ENCODE measurements at places on chromosomes 12 and 14. TPM values are rescaled to one million over a fixed set of nuclear protein-coding genes. Genes with fewer than 3 reads are reported as not detected.

The SAMD4A gene
- 40.2 TPM for total RNA-seq

DNA sequence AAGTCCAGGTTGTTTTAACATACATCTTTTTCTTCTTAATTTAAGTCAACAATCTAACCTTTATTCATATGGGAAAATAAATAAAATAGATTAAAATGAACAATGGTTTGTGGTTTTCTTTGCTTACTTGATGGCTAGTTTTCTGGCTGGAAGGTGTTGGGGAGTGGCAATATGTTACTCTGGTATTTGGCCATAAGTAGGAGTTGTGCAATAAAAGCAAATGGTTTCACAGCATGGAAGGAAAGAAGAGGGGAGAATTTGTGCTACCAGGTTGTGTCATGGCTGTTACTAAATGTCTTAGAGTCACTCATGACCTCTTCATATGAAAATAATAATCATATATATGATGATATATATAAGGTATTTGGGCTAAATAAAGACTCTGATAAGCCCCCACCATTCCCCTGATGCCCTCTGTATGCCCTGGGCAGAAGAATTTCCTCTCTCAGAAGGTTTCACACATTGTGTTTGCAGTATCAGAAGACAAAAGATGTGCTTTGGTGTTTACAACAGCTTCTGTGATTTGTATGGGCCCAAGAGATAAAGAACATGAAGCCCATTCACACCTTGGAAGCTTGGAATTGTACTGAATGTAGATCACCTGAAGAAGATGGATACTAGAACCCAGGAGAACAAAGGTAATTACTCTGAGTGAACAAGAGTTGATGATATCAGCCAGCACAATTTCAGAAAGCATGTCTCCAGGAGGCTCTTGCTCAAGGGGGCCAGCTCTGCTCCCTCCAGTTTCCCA, 160.9 kb downstream of the ALG10B start:
- H3K4me1 ChIP-seq = no peaks in the 10 kb centered on the region
- H3K36me3 ChIP-seq = no peaks in the 10 kb centered on the region
- H3K27ac ChIP-seq = no peak overlapping the region

DNA sequence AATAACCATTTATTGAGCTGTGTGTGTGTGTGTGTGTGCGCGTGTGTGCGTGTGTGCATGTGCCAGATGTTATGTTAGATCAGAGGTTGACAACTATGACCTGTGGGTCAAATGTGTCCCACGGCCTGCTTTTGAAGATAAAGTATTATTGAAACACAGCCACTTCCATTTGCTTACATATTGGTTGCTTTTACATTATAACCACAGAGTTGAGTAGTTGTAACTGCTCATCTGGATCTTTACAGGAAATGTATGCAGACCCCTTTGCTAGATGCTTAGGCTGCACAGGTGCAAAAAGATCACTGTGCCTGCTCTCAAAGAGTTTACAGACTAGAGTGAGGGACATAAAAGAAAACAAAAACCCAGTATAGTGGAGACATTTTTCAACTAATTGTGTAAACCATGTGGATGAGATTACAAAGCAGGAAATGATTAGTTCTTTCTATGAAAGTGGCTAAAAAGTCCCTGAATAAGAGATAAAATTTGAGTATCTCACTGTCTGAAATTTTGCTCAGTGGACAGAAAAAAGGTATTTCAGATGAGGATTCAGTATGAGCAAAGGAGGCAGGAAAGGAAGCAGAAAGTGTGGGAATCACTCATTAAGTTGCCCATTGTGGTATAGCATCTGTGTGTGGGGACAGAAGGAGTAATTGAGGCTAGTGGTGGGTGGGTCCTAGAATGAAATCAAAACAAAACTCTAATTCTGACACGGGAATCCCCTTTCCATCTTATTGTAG, 188.4 kb downstream of the PAH start:
- H3K4me1 ChIP-seq = no peaks in the 10 kb centered on the region
- H3K27me3 ChIP-seq = no peaks in the 10 kb centered on the region
- no peaks in the 10 kb centered on the region for H3K36me3 ChIP-seq

DNA sequence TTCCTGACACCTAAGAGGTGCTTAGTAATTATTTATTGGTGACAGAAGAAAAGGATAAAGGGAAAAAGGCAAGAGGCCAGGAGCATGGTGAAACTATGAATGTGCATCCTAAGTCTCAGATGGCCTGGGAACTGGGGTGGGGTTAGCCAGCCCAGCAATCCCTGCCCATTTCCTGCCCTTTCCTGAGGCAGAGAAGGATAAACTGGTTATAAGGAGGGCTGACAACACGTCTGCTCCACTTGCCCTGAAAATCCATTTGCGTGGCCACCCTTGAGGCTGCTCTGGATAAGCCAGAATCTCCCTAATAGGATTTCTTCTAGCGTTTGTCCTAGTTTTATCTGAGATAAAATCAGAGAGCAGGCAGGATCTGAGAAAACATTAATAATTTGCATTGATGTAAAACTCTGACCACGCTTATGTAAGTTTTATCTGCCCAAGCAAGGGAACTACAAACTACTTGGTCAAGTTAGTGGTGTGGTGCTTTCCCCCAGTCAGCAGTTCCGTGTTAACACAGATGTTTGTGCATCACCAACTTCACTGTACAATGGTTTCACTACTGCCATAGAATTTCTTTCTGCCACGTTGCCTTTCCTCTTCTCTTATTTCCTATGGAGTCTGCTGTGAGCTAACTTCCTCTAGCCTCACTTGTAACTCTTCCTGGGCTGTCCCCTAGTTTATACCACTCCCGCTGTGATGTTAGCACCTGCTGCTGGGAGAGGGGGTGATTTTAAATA, 392.7 kb downstream of the RPS29 start:
- no peaks in the 10 kb centered on the region for H3K36me3 ChIP-seq
- H3K4me1 ChIP-seq = no peaks in the 10 kb centered on the region
- no peak overlapping the region for H3K4me3 ChIP-seq
- no peak overlapping the region for H3K27ac ChIP-seq

The TAS2R13 gene
- not detected for total RNA-seq

The KIF21A gene
- 33.6 TPM for total RNA-seq

DNA sequence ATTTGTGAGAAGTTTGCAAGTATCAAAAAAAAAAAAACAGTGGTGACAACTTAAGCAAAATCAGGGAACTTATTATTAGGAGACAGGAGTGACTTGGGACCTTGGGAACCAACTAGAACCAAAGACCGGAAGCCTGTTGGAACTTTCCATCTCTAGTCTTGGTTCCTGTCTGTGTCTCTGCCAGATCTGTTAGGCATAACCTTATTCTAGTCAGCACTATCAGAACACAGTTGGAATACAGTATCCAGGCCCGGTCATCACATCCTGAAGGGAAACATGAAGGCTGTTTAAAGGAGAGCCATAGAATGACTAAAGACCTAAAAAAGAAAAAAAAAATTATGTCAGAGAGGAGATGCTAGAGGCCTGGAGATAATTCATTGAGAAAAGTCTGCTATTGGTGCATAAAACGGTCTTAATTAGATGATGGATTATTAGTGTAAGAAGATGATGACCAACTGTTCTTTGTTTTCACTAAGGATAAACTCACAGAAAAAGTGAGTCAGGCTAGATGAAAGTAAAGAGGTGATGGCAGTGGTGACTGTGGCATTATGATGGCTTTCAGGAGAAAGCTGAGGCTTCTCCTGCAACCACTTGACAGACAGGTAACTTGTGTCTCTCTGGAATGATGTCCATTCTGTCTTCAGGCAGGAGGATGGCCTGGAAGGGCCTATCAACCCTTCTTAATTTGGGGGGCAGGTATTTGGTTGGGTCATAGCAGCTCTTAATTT, 28.2 kb downstream of the DACT1 start:
- H3K36me3 ChIP-seq = no peaks in the 10 kb centered on the region
- no peak for DNase-seq
- H3K4me1 ChIP-seq = peaks cover 6% of the 10 kb centered on the region

GRCh38 chr12:32478858-32479725, 79.7 kb downstream of the FGD4 start:
- H3K27me3 ChIP-seq = no peaks in the 10 kb centered on the region
- peaks cover 5% of the 10 kb centered on the region for H3K4me1 ChIP-seq
- H3K36me3 ChIP-seq = no peaks in the 10 kb centered on the region
- H3K27ac ChIP-seq = peak overlapping the region; percentile 24
- H3K4me3 ChIP-seq = no peak overlapping the region
- no peak for DNase-seq

GRCh38 chr12:49304161-49304560, 9.2 kb downstream of the PRPH start:
- DNase-seq = no peak
- H3K36me3 ChIP-seq = no peaks in the 10 kb centered on the region
- H3K4me1 ChIP-seq = no peaks in the 10 kb centered on the region
- H3K4me3 ChIP-seq = no peak overlapping the region
- peaks cover 82% of the 10 kb centered on the region for H3K27me3 ChIP-seq

DNA sequence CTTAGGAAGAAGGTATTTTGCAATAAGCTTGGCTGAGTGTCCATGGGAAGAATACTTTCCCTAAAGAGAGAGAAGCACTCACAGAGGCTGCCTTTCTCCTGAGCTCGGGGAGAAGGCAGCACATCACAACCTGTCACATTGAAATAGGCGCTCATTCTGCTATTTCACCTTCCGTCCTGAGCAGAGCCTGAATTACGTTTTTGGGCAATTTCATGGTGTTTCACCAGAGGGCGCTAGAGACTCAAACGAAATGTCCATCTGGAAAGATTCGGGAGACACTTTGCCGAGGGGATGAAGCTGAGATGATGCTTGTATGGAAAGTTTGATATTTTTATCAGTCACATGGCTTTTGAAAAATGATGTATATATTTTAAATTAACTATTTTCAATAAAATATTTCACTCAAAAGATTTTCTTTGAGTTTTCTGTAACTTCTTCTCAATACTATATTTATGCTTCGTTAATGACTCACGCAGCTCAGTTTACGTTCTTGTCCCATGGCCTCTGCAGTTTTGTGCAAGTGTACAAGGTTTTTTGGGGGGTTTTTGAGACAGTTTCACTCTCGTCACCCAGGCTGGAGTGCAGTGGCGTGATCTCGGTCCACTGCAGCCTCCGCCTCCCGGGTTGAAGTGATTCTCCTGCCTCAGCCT, 17.4 kb upstream of the B4GALNT3 start:
- H3K27ac ChIP-seq = no peak overlapping the region
- H3K36me3 ChIP-seq = no peaks in the 10 kb centered on the region
- H3K4me3 ChIP-seq = no peak overlapping the region

DNA sequence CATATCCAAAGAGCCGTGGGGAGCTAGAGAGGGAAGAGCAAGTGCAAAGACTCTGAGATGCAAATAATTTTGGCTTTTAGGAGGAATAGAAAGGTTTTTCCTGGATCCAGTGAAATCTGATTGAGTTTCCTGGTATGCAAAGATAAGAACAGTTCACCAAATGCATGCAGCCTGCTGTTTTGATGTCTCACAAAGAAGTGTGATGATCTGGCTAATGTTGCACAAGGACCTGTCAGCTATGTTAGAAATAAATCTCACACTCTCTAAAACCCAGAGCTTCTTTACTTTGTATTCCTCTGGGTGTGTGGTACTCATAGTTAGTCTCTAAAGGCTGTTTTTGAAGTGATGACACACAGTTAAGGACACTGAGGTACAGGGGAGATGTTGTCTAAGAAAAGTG, 321.4 kb downstream of the AACS start:
- H3K36me3 ChIP-seq = no peaks in the 10 kb centered on the region
- no peaks in the 10 kb centered on the region for H3K27me3 ChIP-seq
- H3K4me3 ChIP-seq = no peak overlapping the region
- no peak for DNase-seq

GRCh38 chr14:103220982-103221641, 97.9 kb downstream of the TNFAIP2 start:
- DNase-seq = no peak
- peaks cover 9% of the 10 kb centered on the region for H3K4me1 ChIP-seq
- no peaks in the 10 kb centered on the region for H3K36me3 ChIP-seq
- peaks cover 54% of the 10 kb centered on the region for H3K27me3 ChIP-seq
- peak overlapping the region; percentile 41 for H3K4me3 ChIP-seq
- H3K27ac ChIP-seq = no peak overlapping the region

The SPIC gene
- total RNA-seq = not detected

The BHLHE41 gene
- total RNA-seq = 12.2 TPM

The STAC3 gene
- total RNA-seq = 1.8 TPM

GRCh38 chr12:105433804-105434203, 103.3 kb downstream of the C12orf75 start:
- DNase-seq = no peak
- no peak overlapping the region for H3K4me3 ChIP-seq
- H3K4me1 ChIP-seq = no peaks in the 10 kb centered on the region

The LRRC10 gene
- not detected for total RNA-seq

DNA sequence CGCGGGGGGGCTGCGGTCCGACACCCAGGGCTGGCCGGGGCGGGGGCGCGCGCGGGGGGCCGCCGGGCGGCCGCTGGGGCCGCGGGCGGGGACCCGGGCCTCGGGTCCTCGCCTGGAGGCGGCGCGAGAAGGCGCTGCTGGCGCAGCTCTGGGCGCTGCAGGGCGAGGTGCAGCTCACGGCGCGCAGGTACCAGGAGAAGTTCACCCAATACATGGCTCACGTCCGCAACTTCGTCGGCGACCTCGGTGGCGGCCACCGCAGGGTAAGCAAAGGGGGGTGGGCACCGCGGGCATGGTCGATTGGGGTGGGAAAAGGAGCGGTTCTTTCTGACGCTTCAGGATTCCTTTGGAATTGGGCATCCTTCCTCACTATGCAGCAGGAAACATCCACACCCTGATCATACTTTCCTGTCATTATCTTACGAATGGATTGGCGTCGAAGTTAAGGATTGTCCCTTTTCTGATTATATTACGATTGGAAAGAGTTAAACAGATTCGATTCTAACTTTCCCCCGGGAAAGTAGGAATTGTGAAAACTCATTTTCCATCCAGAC, 798 bp downstream of the PDZRN4 start:
- no peak for DNase-seq
- H3K4me1 ChIP-seq = peaks cover 3% of the 10 kb centered on the region
- peaks cover 52% of the 10 kb centered on the region for H3K27me3 ChIP-seq
- peak overlapping the region; percentile 21 for H3K4me3 ChIP-seq
- H3K36me3 ChIP-seq = no peaks in the 10 kb centered on the region

GRCh38 chr14:76833011-76833410, 6.8 kb downstream of the LRRC74A start:
- DNase-seq = no peak
- no peaks in the 10 kb centered on the region for H3K4me1 ChIP-seq
- H3K27me3 ChIP-seq = no peaks in the 10 kb centered on the region
- H3K4me3 ChIP-seq = no peak overlapping the region

The TAS2R7 gene
- total RNA-seq = not detected

The FGF6 gene
- total RNA-seq = not detected

DNA sequence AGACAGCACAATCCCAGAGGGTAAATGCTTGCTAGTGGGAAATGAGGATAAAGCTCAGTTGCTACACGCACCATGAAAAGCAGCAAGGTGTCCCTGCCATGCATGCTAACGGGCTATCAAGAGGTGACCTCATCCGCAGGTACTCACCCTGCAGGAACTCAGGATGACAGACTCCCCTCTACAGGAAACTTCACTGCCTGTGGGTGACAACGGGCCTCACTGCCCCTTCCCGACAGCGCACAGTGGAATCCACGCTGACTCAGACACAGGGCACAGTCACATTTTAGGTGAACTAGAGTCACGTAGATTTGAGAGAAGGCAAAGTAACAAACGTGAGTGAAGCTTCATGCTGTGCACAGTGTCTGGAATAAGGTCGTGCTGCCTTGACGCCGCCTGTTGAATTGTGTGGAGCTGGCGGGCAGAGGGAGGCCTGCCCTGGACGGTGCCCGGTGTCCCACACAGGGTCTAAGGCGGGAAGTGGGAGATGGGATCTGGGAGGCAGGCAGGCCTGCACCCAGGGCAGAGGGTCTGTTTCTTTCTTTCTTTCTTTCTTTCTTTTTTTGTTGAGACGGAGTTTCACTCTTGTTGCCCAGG, 331.8 kb downstream of the TMEM132D start:
- H3K4me1 ChIP-seq = no peaks in the 10 kb centered on the region
- no peak overlapping the region for H3K4me3 ChIP-seq
- no peak for DNase-seq
- H3K36me3 ChIP-seq = no peaks in the 10 kb centered on the region
- no peaks in the 10 kb centered on the region for H3K27me3 ChIP-seq

The CIPC gene
- 97.1 TPM for total RNA-seq
